Esophagus squamous epithelium (tissue), 5 donors: ENCODE measurements at places on chromosomes 7 and 10. TPM values are rescaled to one million over a fixed set of nuclear protein-coding genes. Genes with fewer than 3 reads are reported as not detected.
A peak's percentile ranks its signal among the peaks of the same experiment; 100 is the strongest.

Gene CCDC172
- not detected for total RNA-seq

Gene PIK3CG
- total RNA-seq, result 1.8 TPM

Gene FEZF1
- not detected for total RNA-seq

Gene WIPF3
- total RNA-seq, result 0.18 TPM

Gene ZNF33A
- total RNA-seq, result 18.2 TPM

Gene TMEM139
- total RNA-seq, result 3.6 TPM

- no peak overlapping the region for H3K27ac ChIP-seq
- no peaks in the 10 kb centered on the region for H3K36me3 ChIP-seq
- no peak overlapping the region for H3K4me3 ChIP-seq
Observed at GRCh38 chr10:70048030-70048723, 4.5 kb upstream of the MACROH2A2 start.

- H3K36me3 ChIP-seq, result no peaks in the 10 kb centered on the region
- H3K27ac ChIP-seq, result no peak overlapping the region
- DNase-seq, result no peak
- H3K4me1 ChIP-seq, result no peaks in the 10 kb centered on the region
- H3K4me3 ChIP-seq, result no peak overlapping the region
- no peaks in the 10 kb centered on the region for H3K27me3 ChIP-seq
Observed at GRCh38 chr10:82392533-82392932, 517.5 kb downstream of the NRG3 start.

- no peak overlapping the region for H3K27ac ChIP-seq
- DNase-seq, result no peak
- no peaks in the 10 kb centered on the region for H3K27me3 ChIP-seq
- no peaks in the 10 kb centered on the region for H3K36me3 ChIP-seq
- H3K4me3 ChIP-seq, result no peak overlapping the region
- no peaks in the 10 kb centered on the region for H3K4me1 ChIP-seq
Observed at GRCh38 chr10:1643161-1643907, 94.0 kb downstream of the ADARB2 start.

GRCh38 chr7:150406567-150407421 is 27.7 kb downstream of the ZNF775 start:
- H3K27ac ChIP-seq, result peak overlapping the region; percentile 88
- H3K36me3 ChIP-seq, result no peaks in the 10 kb centered on the region
- peaks cover 49% of the 10 kb centered on the region for H3K4me1 ChIP-seq
- no peaks in the 10 kb centered on the region for H3K27me3 ChIP-seq
- peak overlapping the region; percentile 78 for H3K4me3 ChIP-seq
- no peak for DNase-seq

DNA sequence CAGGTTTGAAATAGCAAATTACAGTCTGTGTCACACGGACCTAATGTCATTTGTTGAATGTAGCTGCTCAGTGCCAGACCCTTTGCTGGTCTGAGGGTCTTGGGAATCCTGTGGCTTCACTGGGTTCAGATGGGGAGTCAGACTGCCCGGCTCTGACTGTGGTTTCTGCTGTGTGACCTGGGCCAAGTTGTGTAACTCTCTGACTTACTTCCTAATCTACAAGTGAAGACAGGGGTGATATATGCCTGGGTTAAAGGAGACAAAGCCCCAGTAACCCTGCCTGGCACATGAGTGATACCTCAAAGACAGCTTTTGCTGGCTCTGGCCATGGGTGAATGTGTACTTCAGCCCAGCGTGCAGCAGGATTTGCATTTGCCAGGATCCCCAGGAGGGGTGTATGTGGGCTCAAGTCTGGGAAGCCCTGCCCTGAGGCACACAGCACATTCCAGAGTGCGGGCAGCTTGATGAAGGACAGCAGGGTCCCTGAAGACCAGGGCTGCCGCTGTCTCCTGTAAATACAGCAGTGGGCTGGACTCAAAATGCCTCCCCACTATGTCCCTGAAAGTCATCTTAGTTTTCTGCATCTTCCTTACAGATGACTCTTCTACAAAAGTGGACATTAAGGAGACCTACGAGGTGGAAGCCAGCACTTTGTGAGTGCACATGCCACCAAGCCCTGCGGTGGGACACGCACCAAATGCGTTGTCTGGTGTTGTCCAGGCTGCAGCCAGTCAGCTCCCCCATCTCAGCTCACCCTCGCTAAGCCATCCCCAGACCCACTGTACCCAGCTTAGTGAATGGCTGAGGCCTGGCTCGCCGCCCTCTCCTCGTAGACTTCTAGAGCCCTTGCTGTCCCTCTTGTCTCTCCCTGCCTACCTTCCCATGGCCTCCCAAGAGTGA is 16.4 kb downstream of the NACAD start:
- H3K4me3 ChIP-seq, result no peak overlapping the region
- H3K4me1 ChIP-seq, result peaks cover 3% of the 10 kb centered on the region
- H3K27ac ChIP-seq, result no peak overlapping the region
- H3K27me3 ChIP-seq, result no peaks in the 10 kb centered on the region
- no peak for DNase-seq
- peaks cover 42% of the 10 kb centered on the region for H3K36me3 ChIP-seq

GRCh38 chr7:101633511-101633910 is 4.4 kb upstream of the MYL10 start:
- no peak for DNase-seq
- no peaks in the 10 kb centered on the region for H3K27me3 ChIP-seq
- H3K36me3 ChIP-seq, result no peaks in the 10 kb centered on the region
- no peak overlapping the region for H3K27ac ChIP-seq
- H3K4me1 ChIP-seq, result peaks cover 18% of the 10 kb centered on the region

GRCh38 chr7:127532736-127533135 is 52.7 kb downstream of the GCC1 start:
- no peak overlapping the region for H3K27ac ChIP-seq
- no peak for DNase-seq
- H3K36me3 ChIP-seq, result no peaks in the 10 kb centered on the region
- H3K27me3 ChIP-seq, result peaks cover 46% of the 10 kb centered on the region
- H3K4me1 ChIP-seq, result no peaks in the 10 kb centered on the region

GRCh38 chr10:132735341-132735775 is 50.6 kb downstream of the NKX6-2 start:
- H3K4me1 ChIP-seq, result no peaks in the 10 kb centered on the region
- no peak overlapping the region for H3K4me3 ChIP-seq
- no peak overlapping the region for H3K27ac ChIP-seq
- H3K27me3 ChIP-seq, result no peaks in the 10 kb centered on the region

- H3K36me3 ChIP-seq, result no peaks in the 10 kb centered on the region
- no peaks in the 10 kb centered on the region for H3K27me3 ChIP-seq
- peak overlapping the region; percentile 69 for H3K4me3 ChIP-seq
- no peak overlapping the region for H3K27ac ChIP-seq
- peak; percentile 87 for DNase-seq
Observed at GRCh38 chr7:138459413-138460175, 465 bp upstream of the TRIM24 start.

GRCh38 chr7:87038993-87039690 is 20.3 kb downstream of the ELAPOR2 start:
- no peaks in the 10 kb centered on the region for H3K27me3 ChIP-seq
- peak overlapping the region; percentile 32 for H3K4me3 ChIP-seq
- DNase-seq, result no peak
- no peaks in the 10 kb centered on the region for H3K36me3 ChIP-seq

DNA sequence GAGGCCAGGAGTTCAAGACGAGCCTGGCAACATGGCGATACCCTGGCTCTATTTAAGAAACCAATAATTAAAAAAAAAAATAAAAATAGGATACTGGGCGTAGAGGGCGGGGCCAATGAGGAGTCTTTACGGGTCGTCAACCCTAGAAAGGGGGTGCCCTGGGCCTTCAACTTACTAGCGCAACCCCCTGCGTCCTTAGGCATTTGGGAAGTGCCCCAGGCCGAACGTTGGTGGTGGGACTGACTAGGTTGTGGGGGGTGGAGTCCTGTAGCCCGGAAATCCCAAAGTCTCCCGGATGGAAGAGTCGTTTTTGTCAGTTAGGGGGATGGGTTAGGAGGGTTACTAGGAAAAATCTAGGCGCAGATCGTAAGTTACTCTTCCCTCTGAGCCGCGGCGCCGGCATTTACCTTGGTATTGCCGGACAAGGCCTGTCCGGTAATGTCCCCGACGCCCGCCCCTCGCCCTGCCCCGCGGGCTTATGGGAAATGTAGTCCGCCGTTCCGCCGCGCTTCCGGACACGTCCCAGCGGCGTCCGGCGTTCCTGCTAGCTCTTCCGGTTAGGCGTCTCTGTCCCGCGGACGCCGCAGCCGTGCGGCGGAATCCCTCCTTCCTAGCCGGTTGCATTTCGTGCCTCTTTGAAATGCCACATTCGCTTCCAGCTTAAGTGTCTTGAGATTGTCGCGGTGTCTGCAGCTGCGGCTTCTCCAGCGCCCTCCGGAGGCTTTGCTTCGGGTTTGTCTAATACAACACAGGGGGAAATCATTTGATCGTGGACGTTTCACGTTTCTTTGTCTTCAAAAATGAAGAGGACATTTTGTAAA is 1.3 kb upstream of the ACBD5 start:
- peak; percentile 59 for DNase-seq
- peak overlapping the region; percentile 97 for H3K27ac ChIP-seq
- H3K27me3 ChIP-seq, result no peaks in the 10 kb centered on the region
- peak overlapping the region; percentile 92 for H3K4me3 ChIP-seq

DNA sequence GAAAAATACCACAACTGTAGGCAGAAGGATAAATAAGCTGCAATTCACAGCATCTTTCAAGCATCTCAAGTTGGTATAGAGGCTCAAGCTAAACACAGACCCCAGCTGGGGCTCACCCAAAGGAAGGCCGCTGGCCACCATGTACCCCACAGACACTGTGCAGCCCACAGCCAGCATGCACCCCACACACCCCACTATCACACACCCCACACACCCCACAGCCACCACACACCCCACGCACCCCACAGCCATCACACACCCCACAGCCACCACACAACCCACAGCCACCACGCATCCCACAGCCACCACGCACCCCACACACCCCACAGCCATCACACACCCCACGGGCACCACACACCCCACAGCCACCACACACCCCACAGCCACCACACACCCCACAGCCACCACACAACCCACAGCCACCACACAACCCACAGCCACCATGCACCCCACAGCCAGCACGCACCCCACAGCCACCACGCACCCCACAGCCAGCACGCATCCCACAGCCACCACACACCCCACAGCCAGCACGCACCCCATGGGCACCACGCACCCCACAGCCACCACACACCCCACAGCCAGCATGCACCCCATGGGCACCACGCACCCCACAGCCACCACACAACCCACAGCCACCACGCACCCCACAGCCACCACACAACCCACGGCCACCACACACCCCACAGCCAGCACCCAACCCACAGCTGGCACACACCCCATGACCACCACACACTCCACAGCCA is 214.7 kb downstream of the DNAJB6 start:
- no peaks in the 10 kb centered on the region for H3K36me3 ChIP-seq
- H3K4me1 ChIP-seq, result no peaks in the 10 kb centered on the region
- H3K4me3 ChIP-seq, result no peak overlapping the region
- H3K27ac ChIP-seq, result no peak overlapping the region

GRCh38 chr7:151607464-151607867 is 87.8 kb upstream of the RHEB start:
- peaks cover 3% of the 10 kb centered on the region for H3K36me3 ChIP-seq
- no peak overlapping the region for H3K27ac ChIP-seq
- H3K27me3 ChIP-seq, result no peaks in the 10 kb centered on the region
- no peak for DNase-seq
- H3K4me1 ChIP-seq, result peaks cover 10% of the 10 kb centered on the region
- H3K4me3 ChIP-seq, result no peak overlapping the region

DNA sequence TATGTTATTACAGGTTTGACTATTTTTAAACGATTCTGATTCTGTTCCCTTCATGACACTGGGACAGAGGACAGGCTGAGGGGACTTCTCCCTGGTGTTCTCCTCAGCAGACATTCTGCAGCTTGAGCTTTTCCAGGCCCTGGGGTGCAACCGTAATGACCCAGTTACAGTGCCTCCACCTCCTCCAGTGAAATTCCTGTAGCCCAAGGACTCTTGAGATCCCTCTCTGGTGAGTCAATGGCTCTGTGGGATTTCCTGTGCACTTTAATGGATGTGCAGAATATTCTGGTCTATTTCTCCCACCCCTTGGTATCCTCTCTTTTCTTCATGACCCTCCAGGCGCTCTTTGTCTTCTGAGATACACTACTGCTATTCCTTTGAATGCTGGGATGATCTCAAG is 319.3 kb downstream of the INHBA start:
- H3K27me3 ChIP-seq, result no peaks in the 10 kb centered on the region
- no peak for DNase-seq
- no peak overlapping the region for H3K4me3 ChIP-seq
- no peaks in the 10 kb centered on the region for H3K36me3 ChIP-seq
- peaks cover 14% of the 10 kb centered on the region for H3K4me1 ChIP-seq

DNA sequence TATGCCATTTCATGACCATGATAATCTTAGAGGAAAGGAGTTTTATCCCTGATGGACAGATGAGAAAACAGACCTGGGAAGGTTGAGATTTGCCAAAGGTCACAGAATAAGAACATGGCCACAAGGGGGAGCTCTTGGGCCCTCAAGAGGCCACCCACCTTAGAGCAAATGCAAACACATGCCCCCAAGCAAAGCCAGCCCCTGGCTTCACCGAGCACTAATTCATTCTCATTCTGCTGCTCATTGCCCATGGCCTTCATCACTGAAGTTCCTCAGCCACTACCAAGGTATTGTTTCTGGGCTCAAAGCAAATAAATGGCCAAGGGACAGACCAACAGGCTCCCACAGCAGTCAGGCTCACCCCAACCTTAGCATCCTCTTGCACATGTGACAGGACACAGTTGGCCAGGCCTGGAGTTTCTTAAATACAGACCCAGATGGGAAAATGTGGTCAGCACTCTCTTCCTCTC is 44.2 kb downstream of the PDLIM1 start:
- peaks cover 7% of the 10 kb centered on the region for H3K36me3 ChIP-seq
- H3K27ac ChIP-seq, result peak overlapping the region; percentile 58
- no peak for DNase-seq
- no peaks in the 10 kb centered on the region for H3K27me3 ChIP-seq
